Heart left ventricle (tissue), 16 donors: ENCODE measurements at places on chromosomes 16 and 17.

DNA sequence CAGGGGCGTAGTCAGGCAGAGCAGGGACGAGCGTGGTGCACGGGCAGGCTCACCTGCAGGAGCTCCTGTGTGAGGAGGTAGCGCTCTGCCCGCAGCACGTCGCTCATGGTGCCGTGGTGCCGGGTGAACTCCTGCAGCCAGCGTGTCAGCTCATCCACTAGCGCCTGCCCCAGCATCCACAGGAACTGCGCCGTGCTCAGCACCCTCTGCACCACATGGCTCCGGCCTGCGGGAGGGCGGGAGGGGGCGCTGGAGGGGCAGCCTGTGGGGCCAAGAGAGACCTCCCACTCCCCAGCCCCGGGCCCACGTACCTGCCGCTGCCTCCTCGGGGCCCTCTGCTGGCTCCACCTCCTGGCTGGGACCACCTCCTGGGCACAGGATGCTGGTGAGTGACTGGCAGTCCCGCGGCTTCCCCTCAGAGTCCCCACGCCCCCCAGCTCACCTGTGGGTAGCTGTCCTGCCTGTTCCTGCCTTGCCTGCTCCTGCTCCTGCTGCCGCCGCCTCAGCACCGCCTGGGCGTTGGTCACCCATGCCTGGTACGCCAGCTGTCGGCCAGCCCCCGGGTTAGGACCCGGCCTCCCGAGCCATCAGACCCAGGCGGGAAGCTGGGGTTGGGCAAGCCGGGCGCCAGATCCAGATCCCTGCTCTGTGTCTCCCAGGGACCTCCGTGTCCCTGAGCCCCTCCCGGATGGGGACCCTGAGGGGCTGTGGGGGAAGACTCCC lies 16.6 kb downstream of the CTU2 start:
- no peak for DNase-seq

GRCh38 chr17:601244-601925 lies 113.3 kb downstream of the VPS53 start:
- no peak for DNase-seq

DNA sequence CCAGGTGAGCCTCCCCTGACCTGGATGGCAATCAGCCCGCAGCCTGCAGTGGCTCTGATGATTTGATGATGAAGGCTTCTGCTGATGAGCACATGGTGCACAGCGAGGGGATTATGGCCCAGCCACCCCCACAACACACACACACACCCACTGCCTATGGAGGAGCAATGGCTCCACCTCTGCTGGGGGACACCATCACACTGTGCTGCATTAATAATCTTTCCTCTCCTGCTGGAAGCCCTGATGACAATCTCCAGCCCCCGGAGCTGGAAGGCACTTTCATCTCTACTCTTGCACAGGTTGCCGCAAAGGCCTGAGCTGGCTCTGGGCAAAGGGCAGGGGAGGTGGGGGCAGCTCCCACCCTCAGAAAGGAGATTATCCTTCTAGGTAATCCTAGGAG lies 79.9 kb downstream of the PLXDC1 start:
- DNase-seq = no peak

DNA sequence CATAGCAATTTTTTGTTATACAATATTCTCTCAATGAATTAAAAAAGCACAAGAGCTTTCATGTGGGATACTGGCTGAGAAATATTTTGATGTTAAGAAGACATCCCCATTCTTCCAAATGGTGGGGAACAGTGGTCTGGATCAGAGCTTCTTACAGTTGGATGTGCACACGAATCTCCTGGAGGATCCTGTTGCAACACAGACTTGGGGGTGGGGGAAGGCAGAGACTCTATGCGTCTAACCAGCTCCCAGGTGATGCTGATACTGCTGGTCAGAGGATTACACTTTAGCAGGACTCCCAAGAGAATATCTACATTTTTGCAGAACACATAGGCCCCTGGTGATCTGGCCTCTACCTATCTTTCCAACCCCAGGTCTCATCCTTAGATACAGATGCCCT lies 108.3 kb downstream of the SPACA3 start:
- DNase-seq = no peak

- no peak for DNase-seq
Measured at GRCh38 chr17:78537217-78537860, 39.9 kb downstream of the DNAH17 start.

DNA sequence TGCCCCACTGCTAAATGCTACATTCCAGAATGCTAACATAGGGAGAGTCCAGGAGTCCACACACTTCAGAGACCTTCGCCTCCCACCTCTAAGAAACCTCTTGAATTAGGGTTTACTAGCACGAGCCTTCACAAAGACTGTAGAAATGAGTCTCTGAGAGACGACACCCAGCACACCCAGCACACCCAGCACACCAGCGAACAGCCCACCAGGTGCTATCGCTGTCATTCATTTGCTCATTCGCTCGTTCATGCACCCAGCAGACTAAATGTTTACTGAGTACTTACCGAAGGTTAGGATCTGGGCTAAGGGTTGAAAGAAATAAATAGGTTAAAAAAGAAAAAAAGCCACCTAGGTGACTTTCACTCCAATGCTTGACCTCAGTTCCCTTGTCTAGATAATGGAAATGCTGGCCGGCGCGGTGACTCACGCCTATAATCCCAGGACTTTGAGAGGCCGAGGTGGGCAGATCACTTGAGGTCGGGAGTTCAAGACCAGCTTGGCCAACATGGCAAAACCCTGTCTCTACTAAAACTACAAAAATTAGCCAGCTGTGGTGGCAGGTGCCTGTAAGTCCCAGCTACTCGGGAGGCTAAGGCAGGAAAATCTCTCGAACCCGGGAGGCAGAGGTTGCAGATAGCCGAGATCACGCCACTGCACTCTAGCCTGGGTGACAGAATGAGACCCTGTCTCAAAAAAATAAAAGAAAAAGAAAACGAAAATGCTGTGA lies 100.8 kb downstream of the ADCY9 start:
- no peak for DNase-seq

DNA sequence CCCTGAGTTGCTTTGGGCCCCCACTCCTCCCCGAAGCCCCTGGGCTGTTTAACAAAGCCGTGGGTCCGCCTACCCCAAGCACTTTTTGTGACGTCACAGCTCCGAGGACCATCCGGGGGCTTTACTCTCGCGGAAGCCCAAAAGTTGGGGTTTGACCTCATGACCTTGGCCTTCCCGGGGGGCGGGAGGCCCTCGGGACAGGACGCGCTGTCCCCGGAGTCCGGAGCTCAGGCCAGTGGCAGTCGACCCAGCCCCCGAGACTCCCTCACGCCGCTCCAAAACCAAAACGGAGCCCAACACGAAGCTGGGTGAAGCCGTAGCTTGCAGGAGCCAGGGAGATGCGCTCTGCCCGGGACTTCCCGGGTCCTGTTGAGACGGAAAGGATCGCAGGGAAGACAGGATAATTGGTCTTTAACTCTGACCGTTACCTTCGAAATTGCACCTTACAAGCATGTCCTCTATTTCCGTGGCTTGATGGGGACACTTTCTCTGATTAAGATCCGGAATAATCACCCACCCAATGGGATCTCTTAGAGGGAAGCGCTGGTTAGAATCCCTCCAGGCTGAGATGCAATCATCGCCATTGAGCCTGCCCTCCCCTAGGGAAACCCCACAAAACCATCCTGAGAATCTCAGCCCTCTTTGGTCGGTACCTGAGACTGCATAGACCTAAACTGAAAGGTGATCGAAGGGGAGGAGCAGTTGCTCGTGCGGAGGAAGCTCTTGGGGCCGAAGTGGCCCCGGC lies 4.9 kb upstream of the SOX9 start:
- no peak for DNase-seq

DNA sequence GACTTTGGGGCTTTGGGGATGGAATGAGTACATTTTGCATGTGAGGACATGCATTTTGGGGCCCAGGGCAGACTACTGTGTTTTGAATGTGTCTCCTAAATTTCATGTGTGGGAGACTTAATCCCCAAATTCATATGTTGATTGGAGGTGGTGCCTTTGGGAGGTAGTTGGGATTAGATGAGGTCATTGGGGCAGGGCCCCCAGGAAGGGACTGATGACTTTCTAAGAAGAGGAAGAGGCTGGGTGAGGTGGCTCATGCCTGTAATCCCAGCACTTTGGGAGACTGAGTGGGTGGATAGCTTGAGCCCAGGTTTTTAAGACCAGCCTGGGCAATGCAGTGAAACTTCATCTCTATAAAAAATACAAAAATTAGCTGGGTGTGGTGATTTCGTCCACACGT lies 42.8 kb upstream of the RAI1 start:
- no peak for DNase-seq

- DNase-seq = peak; percentile 71
Measured at GRCh38 chr16:80803339-80804055, 901 bp downstream of the CDYL2 start.

- no peak for DNase-seq
Measured at GRCh38 chr17:60388742-60389141, 3.2 kb downstream of the USP32 start.

DNA sequence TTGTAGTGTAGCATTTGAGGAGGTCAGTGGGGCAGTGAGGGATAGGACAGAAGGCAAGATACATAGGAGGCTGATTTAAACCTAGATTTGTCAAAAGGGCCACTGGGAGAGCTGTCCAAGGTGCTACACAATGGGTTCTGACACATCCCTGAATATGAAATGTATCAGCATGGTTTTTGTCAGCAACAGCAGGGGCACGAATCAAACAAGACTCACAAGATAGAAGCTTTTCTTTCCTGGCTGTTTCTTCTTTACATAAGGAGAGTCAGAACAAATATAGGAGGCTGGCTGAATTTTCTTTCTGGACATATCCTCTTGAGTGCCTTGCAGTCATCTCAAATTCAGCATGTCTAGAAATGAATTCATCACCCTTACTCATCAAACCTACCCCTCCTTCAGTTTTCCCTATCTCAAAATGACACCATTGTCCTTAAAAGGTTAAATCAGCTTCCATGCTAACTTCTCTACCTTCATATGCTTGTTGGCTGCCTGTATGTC lies 130.5 kb downstream of the NPIPB5 start:
- DNase-seq = no peak
